ENCODE measurements at places on chromosomes 4 and X.

DNA sequence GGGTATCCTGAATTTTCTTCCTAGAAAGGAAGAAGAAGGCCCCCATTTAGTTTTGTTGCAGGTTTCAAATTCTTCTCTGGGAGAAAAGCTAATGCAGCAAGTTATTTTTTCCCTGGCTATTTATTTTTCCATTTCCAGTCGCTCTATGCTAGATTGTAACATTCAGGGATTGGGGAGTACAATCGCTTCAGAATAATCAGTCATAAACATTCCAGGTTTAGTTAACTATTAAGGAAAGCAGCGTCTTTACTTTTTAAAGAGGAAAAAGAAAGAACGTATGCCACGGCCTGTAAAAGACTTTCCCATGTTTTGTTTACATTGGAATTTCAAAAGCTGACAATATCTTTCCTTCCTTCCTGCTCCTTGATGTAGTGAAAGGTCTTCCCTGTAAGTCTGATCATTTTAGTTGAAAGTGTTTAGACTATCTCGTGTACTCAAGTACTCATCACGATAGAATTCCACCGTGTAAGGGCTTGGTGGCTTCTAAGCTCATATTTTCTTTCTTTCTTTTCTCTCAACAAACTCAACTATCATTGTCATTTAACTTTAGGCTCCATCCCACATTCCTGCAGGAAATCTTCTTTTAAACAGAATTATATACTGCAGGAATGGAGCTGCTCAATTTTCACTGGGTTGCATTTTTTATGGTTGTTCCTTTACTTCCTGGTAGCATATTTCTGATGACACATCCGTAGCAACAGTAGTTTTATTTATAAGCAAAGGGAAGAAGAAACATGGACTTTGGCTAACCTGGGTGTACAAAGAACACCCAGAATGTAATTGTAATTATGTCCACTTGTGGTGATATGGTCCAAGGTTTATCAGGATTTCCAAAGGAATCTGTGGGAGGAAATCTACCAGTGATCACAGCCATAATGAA is 213.1 kb upstream of the FAT1 start:
- DNase-seq = no peak

DNA sequence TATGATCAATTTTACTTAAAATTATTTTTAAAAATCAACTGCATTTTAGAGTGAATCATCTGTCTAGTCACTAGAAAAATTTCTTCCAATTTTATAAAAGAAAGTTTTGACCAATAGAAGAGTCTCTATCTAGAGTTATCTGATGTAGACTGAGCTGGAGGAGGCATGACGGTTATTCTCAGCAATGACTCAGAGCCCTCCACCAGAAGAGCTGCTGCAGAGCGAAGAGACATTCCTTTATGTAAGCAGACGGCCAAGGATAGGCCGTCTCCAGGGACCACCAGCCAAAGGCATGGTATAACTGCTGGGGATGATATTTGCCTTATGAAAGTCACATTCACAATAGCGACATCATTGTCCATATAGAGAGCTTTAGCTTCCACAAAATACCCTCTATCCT is 23.0 kb downstream of the LDB2 start:
- no peak for DNase-seq

GRCh38 chr4:79366422-79366821 is 40.6 kb upstream of the NAA11 start:
- no peak for DNase-seq

DNA sequence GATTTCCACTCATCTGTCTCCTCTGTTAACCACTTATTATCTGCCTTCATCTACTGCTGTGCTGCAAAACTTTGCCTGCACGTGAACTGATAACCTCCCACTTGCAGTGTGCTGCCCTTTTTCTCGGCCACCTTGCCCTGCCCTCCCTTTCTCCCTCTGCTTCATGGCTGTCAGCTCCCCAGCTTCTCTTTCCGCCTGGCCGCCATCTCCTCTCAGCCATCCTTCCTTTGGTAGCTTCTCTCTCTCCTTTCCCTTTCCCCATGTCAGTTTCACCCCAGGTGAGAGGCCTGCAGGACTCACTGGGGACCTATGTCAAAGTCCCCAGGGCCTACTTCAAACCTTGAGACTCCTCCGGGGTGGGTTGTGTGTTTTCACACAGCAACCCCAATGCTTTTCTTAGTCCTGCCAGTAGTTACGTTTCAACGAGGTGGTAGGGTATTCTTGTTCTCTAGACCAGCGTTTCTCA is 6.6 kb downstream of the MSL3 start:
- DNase-seq = no peak

DNA sequence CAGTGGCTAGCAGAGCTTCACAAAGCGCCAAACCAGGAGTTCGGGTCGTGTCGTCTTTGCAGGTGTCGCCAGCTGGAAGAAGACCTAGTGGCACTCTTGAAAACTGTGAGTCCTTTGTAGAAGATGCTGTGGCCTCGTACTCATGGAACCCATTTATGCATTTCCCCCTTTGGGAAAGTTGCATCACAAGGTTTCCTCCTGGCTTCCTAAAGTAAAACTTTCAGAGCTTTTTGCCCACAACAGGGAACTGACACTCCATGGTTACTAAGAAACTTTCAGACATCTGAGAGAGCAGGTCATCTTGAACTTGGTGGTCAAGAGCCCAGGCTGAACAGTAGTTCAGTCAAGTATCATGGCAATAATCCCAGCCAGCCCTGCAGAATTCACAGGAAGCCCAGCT is 15.9 kb upstream of the NOCT start:
- no peak for DNase-seq

DNA sequence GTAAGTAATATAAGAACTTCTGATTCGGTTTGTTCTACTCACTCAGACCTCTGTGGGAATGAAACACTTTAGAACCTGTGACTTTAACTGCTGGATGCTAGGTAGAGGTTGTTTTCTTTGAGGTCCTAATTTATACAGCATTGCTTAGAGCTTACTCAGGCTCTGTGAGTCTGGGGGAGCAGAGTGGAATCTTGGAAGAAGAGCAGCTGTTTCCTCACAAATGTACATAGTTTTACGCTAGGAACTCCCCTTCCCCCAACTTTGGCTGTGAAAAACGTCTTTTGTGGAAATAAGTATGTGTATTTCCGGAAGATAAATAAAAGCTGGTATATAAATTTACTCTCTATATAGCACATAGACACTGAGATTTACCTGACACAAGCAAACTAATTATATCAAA is 141.4 kb downstream of the NAA11 start:
- DNase-seq = no peak

- DNase-seq = no peak
Measured at GRCh38 chr4:11480683-11481082, 52.0 kb upstream of the HS3ST1 start.

DNA sequence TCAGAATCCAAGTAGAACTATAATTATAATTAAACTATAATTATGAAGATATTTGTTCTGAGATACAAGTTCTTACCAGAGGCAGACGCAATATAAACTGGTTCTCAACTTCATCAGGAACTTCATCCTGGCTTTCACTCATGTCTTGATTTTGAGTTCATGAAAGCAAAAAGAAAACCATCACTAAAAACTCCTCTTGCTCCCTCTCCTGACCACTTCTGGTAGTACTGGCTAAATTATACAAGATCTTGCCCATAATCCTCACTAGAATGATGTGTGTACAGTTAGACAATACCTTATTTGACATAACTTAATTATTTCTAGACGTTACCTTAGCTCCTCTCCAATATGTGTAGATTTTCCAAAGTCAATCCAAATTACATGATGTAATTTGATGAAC is 3.7 kb downstream of the TAF7L start:
- no peak for DNase-seq

DNA sequence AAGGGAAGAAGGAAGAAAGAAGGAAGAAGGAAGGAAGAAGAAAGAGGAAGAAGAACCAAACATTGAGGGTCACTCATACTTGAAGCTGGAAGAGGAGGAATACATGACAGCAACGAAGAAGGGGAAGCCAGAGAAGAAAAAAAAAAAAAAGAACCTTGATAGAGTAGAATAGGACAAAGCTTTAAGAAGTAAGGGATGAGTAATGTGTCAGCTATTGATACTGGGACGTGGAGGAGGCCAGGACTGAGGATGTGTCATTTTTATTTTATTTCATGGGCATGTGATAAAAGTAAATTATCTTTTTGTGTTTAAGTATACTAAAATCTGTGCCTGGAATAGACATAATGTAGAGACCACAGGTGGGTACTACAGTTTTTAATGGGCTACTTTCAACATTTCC is 6.4 kb downstream of the EDA2R start:
- DNase-seq = no peak

DNA sequence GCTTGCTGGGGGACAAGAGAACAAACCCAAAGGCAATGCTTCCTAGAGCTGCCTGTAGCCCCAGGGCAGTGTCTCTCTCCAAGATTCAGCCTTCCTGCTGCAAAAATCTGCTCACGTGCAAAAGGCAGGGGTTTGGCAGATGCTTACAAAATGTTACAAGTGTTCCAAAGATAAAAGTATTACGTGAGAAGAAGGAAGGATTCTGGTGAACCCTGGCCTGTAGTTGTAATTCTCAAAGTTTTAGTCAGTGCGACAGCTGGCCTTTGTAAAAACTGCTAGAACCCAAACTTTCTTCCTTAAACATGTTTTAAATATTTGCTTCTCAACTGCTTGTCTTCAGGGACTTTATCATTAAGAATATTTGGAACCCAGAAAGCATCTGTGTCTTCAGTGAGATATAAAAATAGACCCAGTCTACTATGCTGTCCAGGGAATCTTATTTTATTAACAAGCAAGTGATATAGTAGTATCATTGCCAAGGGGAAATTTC is 232.3 kb downstream of the FRMPD4 start:
- DNase-seq = no peak

DNA sequence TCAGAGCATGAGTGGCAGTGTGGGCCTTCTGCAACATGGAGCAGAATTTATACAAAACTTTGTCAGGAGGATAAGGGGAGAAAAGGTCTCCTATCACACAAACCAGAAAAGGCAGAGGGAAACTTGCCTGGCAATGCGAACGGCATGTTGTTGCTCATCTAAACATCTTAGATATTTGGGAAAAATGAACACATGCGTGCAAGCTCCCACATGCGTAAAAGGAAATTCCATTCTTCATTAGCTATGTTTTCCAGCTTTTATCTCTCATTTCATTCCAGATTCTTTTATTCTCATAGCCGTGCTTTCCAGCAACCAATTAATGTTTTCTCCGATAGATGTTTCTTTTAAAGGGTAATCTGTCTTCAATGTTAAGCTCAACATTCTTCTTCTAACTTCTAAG is 31.3 kb upstream of the GBA3 start:
- DNase-seq = no peak

DNA sequence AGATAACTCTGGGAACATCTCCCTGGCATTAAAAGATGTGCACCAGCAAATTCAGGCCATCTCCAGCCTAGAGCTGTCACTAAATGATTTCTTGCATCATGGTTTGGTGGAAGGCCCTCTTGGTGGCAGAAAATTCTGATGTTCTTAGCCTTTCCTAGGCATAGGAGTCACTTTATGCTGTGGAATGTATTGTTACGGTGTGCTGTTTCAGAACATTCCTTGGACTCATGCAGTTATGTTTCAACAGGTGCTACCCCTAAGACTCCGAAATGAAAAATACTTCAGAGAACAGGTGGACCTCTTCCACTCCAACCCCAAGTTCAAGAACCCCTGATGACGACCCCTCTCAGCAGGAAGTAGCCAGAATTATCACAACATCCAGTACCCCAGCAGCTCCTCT is 20.3 kb upstream of the PAPSS1 start:
- DNase-seq = no peak

- DNase-seq = no peak
Measured at GRCh38 chr4:163072222-163072621, 94.5 kb downstream of the NAF1 start.

DNA sequence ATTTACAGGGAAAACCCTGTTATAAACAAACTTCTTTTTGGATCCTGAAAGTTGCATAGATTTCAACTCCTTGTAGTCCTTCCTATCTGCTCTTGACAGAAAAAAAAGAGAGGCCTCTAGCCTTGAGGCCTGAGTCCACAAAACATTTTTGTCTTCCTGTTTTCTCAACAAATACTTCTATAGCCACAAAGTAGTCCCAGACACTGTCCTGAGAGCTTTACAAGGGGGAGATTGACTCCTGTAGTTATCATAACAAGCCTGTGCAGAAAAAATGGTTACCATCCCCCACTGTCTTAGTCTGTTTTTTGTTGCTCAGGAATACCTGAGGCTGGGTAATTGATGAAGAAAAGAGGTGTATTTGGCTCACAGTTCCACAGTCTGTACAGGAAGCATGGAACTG is 35.2 kb downstream of the PCDH7 start:
- no peak for DNase-seq

DNA sequence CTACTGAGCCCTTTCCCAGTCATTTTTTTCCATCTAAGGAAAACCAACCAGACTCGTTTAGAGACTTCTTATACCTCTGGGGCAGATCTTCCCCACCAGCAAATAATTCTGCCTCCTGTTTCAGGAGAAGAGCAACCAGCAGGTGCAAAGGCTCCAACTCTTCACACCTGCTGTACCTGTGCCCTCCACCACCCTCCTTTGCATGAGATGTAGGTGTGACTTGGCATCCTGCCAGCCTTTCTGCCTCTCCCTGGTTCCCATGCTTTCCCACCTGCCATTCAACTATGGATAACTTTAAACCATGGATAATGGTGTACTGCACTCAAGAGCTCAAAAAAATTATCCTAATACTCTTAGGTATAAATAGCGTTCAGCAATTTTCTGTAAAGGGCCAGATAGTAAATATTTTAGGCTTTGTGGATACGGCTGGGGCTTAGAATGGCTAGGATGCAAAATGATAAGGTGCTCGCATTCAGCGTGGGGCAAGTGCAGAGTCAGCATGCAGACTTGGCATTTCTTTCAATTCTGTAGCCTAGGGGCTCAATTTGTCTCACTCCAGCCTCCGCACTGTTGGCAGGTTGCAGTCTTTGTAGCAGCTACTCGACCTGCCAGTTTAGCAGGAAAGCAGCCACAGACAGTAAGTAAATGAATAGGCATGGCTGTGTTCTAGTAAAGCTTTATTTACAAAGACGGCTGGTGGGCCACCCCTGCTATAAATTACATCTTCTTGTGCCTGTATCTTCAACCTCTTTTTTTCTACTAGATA is 79.8 kb downstream of the HCCS start:
- no peak for DNase-seq

- no peak for DNase-seq
Measured at GRCh38 chrX:106950381-106950780, 30.2 kb downstream of the CLDN2 start.

GRCh38 chr4:79526641-79527565 is 118.9 kb upstream of the GK2 start:
- no peak for DNase-seq

GRCh38 chr4:80097400-80098177 is 24.6 kb upstream of the ANTXR2 start:
- DNase-seq = no peak

DNA sequence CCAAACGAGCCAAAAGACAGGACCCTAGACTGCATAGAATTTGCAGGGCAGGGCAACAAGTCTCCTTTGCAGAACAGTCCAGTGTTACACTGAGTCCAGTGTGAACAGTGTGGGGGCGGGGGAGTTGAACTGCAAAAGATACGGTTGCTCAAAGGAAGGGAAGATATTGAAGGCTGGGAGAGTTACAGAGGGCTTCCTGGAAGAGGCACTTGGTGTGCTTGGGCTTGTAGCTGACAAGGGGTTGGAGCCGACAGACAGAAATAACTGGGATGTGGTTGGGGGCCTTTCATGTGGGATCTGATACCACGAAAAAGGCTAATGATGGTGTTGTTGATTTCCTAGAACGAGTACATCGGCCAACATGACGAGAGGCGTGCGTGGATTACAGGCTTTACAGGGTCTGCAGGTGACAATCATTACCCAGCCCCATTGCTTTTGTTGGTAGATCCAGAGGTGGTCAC is 6.1 kb downstream of the XPNPEP2 start:
- DNase-seq = no peak

GRCh38 chr4:47692691-47693090 is 145.2 kb downstream of the CORIN start:
- no peak for DNase-seq
